ENCODE measurements at places on chromosomes 5 and 9.

DNA sequence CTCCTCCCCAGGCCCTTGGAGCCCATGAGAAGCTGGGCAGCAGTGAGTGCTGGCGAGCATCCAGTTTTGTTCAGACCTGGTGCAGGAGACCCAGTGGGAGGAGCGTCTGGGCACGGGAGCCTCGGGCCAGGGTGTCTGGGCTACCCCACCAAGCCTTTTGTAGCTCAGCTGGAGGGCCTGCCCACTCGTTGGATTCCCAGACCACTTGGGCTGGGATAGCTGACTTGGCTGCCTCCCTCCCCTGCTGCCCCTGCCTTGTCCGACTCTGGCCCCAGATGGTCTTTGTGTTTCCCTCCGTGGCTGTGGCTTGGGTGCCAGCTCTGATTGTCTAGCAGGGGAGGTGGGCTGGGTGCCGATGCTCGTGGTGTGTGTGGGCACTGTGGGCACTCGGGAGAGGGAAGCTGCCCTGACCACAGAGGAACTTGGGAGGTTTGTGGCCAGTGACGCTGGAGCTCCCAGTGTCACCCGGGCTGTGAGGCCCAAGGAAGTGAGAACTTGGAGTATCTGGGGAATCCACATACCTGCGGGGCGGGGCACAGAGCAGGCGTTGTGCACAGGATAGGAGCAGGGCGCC, 47.3 kb downstream of the WNK2 start:
- no peak for DNase-seq

DNA sequence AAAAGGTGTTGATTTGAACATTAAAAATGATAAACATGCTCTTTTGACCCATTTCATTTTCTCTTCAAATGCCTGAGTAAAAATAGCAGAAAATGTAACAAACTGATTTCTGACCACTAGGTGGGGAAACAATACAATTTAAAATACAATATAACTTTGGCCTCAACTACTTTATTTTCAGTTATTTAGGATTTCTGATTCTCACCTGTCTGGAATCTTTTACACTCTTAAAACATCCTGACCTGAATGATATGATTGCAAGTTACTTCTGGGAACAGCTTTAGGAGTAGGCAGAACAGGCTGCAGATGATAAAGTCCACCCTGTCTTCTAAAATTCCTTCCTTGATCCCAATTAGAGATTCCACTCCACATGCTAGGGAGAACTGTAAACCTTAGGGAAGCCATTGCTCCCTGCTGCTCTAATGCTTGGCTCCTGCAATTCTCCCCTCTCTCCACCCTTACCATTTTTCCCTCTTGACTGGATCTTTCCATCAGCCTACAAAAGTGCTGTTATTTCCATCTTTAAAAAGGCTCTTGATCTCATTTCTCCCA, 70.3 kb downstream of the FYB1 start:
- DNase-seq = no peak

DNA sequence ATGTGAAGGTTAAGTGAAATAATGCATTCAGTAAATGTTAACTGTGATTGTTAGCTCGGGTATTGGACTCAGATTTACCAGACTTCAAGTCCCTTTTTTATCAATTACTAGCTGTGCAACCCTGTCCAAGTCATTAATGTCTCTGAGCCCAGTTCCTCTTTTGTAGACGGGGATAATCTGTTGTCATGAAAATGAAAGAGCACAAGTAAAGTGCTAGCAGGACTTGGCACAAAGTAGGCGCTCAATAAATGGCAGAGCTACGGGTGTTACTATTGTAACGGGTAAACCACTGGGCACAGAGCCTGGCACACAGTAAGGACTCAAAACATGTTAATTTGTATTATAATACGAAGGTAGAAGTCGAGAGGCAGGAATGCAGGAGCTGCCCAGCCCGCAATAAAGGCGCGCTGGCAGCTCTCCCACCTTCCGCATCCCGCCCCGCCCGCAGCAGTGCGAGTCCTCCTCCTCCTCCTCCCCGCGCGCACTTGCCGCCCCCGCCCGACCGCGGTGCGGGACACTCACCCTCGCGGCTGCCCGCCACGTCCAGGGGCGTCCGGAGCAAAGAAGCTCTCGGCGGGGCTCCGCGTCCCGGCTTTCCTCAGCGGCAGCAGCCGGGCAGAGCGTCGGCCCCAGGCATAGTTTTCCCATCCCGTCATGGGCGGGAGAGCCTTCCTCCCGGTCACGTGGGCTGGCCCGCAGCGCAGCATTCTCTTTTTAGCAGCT, at the start of gene C1QTNF2:
C1QTNF2 (minus strand) TSS at position 637 of the 723 bp plus-strand sequence. CDS start 15,615 bp downstream, outside the sequence.
- peak; percentile 18 for DNase-seq

DNA sequence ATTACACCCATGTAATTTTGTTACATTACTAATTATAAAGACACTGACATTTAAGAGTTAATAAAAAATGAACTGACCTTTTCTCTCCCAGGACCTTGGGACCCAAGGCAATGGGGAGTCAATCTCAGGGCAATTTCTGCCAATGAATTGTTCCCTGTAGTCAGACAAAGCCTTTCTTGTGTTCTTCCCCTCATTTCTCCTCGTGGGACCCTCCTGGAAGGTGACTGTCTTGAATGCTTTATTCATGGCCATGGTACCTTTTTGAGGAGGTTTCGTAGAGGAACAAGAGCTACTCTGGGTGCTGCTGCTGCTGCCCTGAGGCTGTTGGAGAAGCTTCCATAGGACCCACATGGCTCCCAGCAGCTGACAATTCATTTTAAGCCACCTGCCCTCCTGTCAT, 190.3 kb downstream of the SNX18 start:
- DNase-seq = no peak

- no peak for DNase-seq
These were observed 2.0 kb downstream of the PDLIM7 start for GRCh38 chr5:177495243-177496060.

GRCh38 chr9:130118841-130119518, 53.2 kb upstream of the NCS1 start:
- no peak for DNase-seq

DNA sequence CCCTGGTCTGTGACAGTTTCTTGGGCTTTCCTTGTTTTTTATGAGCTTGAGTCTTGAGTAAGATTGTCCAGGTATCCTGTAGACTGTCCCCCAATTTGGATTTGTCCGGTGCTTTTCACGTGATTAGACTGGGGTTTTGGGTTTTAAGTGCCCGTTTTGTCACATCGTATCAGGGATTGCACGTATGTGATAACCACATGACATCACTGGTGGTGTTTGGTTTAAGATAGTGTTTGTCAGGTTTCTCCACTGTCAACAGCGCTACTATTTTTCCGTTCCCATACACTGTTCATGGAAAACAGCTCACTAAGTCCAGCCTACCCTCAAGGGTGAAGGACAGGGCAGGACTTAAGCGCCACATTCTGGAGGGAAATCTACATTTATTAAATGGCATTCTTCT, 39.7 kb downstream of the LMNB1 start:
- DNase-seq = no peak

GRCh38 chr9:100626949-100627348, 49.1 kb downstream of the CAVIN4 start:
- no peak for DNase-seq

GRCh38 chr9:111948951-111949350, 52.3 kb downstream of the UGCG start:
- DNase-seq = no peak

- no peak for DNase-seq
These were observed 242.6 kb upstream of the MVB12B start for GRCh38 chr9:126084008-126084407.

DNA sequence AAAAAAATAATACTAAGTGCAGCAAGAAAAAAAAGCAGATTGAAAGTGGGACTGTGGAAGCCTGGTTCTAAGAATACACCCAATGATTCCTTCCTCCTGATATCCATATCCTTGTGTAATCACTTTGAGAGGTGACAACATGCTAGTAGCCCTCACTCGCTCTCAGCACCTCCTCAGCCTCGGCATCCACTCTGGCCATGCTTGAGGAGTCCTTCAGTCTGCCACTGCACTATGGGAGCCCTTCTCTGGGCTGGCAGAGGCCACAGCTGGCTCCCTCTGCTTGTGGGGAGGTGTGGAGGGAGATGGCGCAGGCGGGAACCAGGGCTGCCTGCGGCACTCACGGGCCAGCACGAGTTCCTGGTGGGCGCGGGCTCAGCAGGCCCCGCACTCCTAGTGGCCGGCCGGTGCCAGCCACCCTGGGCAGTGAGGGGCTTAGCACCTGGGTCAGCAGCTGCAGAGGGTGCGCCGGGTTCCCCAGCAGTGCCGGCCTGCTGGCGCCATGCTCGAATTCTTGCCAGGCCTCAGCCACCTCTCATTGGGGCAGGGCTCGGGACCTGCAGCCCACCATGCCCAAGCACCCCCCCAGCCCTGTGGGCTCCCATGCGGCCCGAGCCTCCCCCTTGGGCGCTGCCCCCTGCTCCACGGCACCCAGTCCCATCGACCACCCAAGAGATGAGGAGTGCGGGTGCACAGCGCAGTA, 24.5 kb upstream of the SELENOP start:
- DNase-seq = no peak

DNA sequence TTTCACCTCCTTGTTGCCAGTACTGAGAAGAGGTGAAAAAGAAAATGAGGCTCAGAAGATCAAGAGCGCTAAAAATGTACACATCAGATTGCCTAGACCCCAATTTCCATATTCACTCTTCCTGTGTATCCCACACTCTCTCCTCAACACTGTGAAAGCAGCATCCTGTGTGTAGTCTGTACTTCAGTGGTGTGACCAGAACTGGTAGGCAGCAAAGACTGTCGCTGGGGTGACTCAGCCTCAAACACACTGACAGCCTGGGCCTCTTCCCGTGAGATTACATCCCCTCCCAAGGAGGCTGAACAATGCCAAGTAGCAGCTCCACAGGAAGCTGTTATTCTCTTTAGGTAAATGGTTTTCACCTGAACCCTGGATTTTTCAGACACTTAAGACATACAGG, 135.5 kb downstream of the CCDC192 start:
- DNase-seq = no peak

GRCh38 chr5:43889233-43889632, 286.3 kb downstream of the NNT start:
- no peak for DNase-seq

GRCh38 chr5:91269198-91269597, 113.9 kb downstream of the ARRDC3 start:
- DNase-seq = no peak

DNA sequence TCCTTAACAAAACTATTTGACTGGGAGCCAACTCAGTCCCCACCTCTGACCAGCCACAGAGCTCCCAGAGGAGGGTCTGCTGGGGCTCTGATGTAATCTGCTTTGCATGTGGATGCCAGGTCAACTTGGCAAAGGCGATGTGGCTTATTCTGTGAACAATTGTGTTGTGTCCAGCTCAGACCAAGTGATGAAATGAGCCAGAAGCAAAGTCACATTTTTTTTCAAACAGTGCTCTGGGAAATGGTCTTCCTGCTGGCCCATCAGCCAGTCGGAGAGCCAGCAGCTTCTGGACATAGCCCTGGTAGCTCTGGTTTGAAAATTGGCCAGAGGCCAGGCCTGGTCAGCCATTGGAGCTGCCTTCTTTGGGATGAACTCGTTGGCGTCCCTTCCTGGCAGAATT, 86.5 kb downstream of the ANGPTL2 start:
- no peak for DNase-seq

- no peak for DNase-seq
These were observed 161.6 kb upstream of the DMRTA1 start for GRCh38 chr9:22285066-22285465.
